Fibroblast of gingiva (primary cell): ENCODE measurements at places on chromosomes 12 and 14.
A peak's percentile ranks its signal among the peaks of the same experiment; 100 is the strongest.

DNA sequence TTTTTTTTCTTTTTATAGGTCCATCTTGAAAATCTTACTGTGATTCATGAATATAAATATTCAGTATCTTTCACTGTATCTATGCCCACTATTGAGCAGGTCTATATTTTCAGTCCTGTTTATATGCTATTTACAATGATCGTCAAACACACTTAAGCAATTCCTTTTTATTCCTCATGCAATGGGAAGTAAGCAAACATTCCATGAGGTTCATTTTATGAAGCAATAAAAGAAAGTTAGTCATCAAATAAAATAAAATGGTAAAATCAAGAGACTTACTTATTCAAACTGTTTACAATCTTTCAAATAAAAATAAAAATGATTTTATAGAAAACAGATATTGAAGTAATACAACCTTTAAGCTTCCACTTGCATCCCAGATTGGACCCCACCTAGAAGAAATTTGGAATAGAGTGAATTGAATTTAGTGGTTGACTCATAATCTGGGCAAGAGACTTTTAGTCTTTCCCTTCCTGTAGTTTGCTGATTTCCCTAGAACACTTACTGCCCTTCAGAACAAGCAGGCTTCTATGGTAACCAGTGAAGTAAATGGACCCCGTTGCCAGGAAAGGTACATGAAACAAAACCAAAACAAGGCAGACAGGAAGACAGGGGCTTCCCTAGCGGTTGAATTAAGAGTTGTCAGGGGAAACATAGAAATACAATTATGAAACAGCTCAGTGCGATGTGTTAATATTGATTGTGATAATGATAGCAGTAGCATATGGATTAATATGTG, 241.0 kb upstream of the ATP2B1 start:
- DNase-seq = peak; percentile 77

GRCh38 chr12:71354871-71355270, 84.7 kb upstream of the LGR5 start:
- no peak for DNase-seq

GRCh38 chr12:52151153-52151836, 40.5 kb downstream of the KRT80 start:
- no peak for DNase-seq

- no peak for DNase-seq
These were observed 17.7 kb upstream of the TDG start for GRCh38 chr12:103947871-103948555.

GRCh38 chr12:129152351-129153104, 299.2 kb downstream of the GLT1D1 start:
- DNase-seq = no peak

DNA sequence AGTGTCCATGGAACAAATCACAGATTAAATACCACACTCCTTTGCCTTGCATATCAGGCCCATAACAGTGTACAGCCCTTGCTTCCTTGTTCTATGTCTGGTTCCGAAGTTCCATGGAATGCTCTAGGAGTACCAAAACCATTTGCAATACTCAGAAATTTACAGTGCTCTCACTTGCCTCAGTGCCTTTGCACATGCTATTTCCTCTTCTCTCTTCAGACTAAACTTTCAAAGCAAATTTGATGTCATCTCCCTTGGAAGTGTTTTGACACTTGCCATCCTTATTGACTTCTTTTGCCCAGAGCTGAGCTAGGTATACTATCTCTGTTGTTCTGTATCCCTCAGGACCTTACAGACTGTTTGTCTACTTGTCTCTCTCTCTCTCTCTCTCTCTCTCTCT, 6.1 kb downstream of the ANO4 start:
- DNase-seq = no peak

DNA sequence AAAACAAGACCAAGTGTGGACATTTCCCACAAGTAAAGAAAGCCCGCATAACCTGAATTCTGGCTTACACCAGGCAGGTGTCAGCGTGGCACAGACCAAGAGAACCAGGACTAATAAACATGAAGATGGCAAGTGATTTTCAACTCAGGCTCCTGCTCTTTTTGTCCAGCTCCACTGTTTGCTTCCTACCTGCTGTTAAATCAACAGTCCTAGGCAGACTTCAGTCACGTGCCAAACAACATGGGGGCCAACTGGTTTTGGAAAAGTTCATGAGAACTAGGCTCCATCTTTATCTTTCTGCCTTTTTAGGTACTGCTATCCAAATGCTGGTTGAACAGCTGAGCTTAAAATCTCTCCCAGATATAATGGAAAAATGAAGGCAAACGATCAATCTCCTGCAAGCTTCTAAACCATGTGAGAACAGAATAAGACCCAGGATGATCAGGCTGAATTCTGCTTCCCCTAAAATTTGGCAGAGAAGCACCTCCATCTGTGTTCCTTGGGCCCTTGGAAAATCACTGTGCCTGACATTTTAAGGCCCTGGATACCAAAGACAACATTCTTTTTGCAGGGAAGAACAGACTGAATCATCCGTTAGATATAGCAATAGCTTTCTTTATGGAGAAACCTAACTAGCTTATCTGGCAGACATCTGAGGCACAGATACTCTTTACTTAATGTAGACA, 215.6 kb upstream of the USP15 start:
- DNase-seq = no peak

- no peak for DNase-seq
These were observed 391.1 kb downstream of the PAWR start for GRCh38 chr12:79299447-79300198.

- no peak for DNase-seq
These were observed 161.9 kb upstream of the PDE3A start for GRCh38 chr12:20206410-20206809.

DNA sequence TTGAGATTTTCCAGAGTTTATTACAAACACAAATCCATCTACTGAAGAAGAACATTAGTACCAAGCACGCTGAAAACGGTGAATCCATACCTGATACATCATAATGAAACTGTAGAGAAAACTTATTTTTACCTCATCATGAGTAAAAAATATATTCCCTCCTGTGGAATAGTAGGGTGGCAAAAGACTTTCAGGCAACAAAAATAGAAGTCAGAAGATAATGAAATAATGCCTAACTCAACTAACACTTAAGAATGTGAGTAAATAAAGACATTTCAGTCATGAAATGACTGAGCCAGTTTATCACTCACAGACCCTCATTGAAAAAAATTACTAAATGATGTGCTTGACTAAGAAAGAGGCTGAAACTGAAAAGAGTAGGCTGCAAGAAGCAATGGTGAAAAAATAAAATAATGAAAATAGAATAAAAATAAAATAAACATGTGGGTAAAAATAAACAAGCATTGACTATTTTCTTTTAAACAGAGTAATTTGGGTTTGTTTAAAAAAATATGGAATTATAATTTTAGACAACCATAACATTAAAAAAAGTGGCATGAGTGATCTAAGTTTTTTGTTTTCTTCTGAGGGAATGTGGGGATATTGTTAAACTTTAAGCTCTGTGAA, 148.6 kb downstream of the ASCL1 start:
- DNase-seq = no peak

- no peak for DNase-seq
These were observed 35.3 kb upstream of the ANKRD9 start for GRCh38 chr14:102544747-102545460.

DNA sequence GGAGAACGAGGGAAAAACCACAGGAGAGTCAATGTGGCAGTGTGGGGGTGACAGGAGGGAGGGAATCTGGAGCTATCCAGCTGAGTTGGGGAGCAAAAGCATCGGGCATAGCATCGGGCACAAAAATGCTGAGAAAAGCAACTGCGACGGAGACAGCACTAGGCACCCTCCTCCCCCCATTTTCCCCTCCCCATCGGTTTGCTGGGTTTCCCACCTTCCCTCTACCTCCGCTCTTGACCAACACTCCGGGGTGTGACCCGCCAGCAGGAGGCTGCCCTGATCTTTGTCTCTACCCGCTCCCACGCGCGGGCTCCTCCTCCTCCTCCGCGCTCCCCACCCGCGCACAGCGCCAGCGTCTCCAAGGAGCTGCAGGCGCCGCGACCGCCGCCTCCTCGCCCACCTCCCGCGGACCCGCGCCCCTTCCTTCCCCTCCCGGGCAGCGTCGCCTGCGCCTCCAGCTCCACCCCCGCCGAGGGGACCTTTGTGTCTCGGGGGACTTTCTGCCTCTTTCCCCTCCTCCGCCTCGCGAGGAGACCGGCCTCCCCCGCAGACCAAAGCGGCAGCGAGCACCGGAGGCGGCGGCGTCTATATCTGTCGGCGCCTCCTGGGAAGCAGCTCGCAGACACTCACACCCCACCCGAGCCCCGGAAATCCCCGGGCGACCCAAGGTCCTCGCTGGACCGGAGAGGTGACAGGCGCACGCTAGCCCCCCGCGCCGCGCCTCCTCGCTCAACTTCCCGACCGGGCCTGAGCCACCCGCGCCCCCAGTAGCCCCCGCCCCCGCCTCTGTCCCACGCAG, 920 bp downstream of the CDK17 start:
- peak; percentile 73 for DNase-seq

DNA sequence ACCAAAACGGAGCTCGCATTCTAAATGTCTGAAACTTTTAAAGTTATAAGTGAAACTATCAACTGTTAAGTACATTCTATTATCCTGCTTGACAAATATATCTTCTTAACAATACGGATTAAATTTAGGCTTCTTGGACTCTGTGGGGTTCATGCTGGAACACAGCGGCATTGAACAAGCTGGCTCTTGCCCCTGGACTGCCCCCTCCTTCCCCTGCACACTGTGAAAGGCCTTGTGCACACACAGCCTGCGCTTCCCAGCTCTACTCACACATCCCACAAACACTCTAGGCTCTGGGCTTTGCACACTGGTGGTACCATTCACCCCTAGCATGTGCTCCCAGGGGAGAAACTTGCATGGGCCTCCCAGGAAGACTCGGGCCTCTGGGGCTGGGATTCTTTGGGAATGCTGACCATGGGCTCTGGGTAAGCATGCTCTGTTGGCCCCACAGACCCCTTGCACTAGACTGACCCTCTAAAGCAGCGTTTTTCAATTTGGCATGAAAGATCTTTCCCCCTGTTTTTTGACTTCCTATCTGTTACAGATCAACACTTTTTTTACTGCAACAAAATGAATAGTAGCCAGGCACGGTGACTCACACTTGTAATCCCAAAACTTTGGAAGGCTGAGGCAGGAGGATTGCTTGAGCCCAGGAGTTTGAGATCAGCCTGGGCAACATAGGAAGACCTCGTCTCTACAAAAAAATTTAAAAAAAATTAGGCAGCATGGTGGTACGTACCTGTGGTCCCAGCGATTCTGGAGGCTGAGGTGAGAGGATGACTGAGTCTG, 96.2 kb upstream of the CPM start:
- DNase-seq = no peak

GRCh38 chr12:71338933-71339332, 100.7 kb upstream of the LGR5 start:
- DNase-seq = no peak

- DNase-seq = no peak
These were observed 95.0 kb downstream of the MED13L start for GRCh38 chr12:116182359-116183063.

DNA sequence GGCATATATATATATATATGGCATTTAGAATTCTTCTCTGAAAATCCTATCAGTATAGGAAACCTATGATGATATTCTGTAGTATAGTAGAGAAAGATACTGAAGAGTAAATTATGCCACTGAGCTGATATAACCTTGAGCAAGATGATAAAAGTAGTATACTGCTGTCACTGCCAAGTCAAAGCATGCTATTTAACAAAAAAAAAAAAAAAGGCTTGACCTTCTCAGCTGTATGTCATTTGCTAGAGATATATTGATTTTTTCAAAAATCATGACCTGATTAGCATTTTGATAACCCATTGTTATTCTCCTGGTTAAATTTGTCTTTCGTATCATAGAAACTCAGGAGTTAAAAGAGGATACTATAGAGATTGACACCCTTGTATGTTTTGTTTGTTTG, 299.4 kb downstream of the ADAMTS20 start:
- no peak for DNase-seq

GRCh38 chr12:89733579-89734201, 25.1 kb upstream of the ATP2B1 start:
- peak; percentile 90 for DNase-seq

- DNase-seq = no peak
These were observed 186.5 kb upstream of the LHX5 start for GRCh38 chr12:113658006-113658655.

DNA sequence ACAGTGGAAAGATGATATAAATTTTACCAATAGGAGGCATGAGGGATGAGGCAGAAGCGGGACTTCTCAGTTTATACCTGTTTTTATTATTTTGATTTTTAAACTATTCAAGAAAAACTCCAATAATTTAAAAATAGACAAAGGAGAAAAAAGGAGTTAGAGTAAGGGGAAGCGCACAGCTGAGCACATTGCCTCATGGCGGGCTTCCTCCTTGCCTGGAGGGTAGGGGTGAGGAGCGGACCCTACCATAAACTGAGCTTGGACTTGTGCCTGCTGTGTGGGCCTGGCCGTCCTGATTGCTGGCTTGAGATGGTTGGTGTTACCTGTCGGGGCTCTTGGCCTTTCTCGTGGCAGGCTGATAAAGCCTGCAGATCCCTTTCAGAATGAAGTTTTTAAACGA, 15.1 kb upstream of the HIP1R start:
- no peak for DNase-seq

DNA sequence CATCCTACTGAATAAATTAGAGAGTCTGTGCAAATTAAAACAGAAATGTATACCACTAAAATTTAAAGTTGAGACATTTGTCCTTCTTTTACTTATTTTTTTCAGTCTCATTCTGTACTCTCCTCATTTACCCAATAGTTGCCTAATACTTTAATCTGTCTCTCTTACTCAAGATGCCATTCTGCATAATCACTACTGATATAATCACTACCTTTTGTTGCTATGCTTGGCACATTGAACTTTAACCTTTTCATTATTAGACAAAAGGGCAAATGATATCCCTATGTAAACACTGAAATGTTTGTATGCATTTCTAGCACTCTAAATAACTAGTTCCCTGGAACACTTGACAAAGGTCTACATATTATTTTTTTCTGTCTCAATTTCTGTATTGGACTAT, 1108.3 kb upstream of the FLRT2 start:
- DNase-seq = no peak
